ENCODE measurements at places on chromosomes 4 and X. TPM values are rescaled to one million over a fixed set of nuclear protein-coding genes. Genes with fewer than 3 reads are reported as not detected.
A peak's percentile ranks its signal among the peaks of the same experiment; 100 is the strongest.

DNA sequence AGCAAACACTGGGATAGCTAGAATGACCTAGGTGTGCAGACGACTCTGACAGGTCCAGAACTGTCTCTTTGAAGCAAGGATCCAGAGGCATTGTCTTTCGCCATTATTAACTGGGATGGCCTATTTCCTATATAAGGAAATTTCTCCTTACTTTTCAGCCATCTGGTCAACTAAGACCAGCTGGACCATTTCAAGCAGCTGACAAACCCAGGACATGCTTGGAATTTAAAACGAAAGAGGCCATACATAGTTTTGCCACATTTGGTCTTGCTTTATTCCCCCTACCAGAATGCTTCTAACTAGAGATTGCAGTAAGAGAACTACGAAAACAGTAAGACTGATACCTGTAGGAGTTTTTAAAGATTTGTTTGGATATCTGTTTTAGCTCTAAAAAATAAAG lies 87.0 kb downstream of the GLRA2 start:
- DNase-seq = no peak

DNA sequence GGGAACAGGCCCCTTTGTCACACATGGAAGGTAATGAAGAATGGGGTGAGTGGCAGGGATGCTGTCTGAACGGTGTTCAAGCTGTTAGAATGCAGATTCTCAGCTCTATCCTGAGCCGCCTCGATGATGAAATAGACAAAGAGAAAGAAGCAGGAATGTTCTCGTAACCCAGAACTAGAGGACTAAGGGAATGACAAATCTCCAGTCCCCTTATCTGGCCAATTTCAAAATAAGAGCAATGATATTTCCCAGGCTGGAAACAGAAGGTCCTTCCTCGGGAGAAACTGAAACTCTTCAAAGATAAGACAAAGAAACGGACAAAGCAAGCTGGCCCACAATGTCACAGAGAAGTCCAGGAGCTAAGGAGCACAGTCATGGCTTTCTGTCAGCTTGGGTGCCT lies 29.5 kb upstream of the MTNR1A start:
- DNase-seq = no peak

Gene NR0B1
- total RNA-seq = 0.48 TPM

Gene USP51
- 0.49 TPM for total RNA-seq

- no peak for DNase-seq
Observed at GRCh38 chr4:94342694-94343093, at the start of gene HPGDS. HPGDS (minus strand) TSS chr4:94342836; CDS start chr4:94334629, 8,207 bp downstream.

Gene ABCG2
- 2.3 TPM for total RNA-seq

GRCh38 chrX:129360175-129360574 lies 163.1 kb downstream of the SMARCA1 start:
- DNase-seq = peak; percentile 29

DNA sequence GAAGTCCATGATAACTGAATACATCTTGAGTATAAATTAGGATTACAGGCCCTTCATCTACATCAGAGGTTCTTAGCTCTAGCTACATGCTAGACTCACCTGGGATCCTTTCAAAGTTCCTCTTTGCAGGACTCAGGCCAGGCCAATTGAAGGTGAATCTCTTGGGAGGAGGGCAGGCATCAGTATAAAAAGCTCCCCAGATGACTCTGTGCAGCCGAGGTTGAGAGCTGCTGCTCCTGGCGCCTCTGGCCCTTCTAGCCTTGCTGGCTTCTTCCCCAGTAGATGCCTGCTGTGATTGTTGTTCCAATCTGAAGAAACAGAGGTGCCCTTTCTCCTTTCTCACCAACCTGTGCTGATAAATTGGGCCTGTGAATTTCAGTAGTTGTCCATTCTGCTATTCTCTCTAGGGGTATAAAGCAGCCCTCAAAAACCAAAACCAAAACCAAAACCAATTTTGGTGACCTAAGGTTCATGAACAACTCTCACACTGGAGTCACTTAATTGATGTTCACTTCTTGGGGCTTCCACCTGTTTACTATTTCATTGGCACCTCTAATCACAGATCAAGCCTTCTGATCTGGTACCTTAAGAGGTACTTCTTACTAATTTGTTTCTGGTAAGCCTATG lies 78.7 kb downstream of the SUPT20HL2 start:
- DNase-seq = no peak

DNA sequence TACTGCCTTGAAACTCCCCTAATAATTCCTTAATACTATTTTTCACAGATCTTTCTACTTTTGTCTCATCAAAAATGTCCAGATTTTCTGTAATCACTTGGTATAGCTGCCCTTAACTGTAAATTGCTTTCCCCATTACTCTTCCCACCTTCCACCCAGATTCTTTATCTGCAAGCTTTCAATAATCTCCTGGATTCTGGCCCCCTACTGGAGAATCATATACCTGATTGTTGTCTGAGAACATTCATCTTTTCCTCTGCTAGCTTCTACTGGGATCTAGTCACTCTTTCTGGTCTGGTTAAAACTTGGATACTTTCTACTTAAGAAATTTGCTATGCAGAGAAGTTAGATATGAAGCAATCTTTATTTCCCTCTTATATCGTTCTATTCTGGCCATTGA lies 552.6 kb downstream of the PCDH19 start:
- no peak for DNase-seq

Gene FAM47A
- not detected for total RNA-seq

- DNase-seq = no peak
Observed at GRCh38 chrX:134599184-134599914, 58.9 kb downstream of the PLAC1 start.

Gene RTL3
- total RNA-seq = 1.4 TPM

DNA sequence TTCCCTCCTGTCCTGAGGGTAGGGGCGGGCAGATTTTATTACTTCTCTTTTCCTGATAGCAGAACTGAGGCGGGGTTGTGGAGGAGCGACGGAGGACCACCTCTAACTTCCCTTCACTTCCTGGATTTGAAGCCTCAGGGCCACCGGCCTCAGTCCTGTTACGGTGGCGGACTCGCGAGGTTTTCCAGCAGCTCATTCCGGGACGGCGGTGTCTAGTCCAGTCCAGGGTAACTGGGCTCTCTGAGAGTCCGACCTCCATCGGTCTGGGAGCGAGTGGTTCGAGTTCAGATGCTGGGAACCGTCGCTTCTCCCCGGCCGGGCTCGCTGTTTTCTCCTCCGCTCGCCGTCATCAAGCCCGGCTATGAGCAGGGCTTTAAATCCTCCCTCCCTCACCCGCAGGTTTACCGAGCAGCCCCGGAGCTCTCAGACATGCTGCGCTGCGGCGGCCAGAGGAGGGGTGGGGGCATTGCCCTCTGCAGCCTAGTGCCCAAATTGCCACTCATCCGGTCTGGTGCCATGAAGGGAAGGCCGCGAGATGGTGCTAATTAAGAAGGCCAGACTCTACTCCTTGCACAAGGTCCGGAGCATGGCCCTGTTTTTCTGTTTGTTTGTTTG lies 23.3 kb downstream of the HAND2 start:
- DNase-seq = no peak

- no peak for DNase-seq
Observed at GRCh38 chrX:8907688-8908087, 106.5 kb upstream of the FAM9A start.

DNA sequence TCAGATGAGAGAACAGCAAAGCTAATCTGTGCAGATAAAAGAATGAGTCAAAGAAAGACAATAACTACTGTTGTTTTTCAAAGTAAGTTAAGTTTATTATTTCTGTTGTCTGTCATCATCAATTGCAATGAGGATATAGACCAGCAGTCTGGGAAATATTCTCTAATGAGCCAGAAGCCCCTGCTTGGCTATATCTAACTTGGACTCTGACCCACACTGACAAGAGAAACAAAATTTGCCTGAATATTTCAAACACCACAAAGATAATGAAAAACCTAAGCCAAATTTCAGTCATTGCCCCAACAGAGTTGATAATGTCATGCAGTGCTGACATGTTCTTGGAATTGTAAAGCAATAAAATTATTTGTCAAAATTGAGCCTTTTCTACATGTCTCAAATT lies 115.0 kb upstream of the PRDX4 start:
- DNase-seq = no peak
